D341Med (cell line): ENCODE measurements at places on chromosomes 4 and X.

- DNase-seq = no peak
These were observed 5.9 kb upstream of the GATB start for GRCh38 chr4:151766691-151767090.

GRCh38 chr4:75898536-75898935, 3.7 kb downstream of the PPEF2 start:
- DNase-seq = no peak

GRCh38 chr4:102503301-102503746, 2.2 kb downstream of the NFKB1 start:
- no peak for DNase-seq

DNA sequence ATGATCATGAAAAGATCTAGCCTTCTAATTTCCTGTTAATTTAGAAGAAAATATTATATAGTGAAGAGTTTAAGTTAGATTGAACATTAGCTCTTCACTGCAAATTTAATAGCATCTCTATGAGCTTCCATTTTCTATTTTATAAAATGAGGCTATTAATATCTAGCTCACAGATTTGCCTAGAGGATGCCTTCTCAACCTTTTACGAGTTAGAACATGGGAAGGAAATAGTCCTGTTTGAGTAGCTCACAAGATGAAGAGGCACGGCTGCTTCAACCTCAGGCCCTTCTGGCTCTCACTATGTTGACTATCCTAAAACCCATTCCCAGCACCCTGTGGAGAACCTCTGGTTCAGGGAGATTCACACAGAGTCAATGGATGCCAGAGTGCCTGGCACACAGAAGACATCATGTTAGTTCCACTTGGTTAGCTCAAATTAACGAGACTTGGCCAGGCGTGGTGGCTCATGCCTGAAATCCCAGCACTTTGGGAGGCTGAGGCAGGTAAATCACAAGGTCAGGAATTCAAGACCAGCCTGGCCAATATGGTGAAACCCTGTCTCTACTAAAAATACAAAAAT, 97.9 kb upstream of the GUCY1A1 start:
- no peak for DNase-seq

DNA sequence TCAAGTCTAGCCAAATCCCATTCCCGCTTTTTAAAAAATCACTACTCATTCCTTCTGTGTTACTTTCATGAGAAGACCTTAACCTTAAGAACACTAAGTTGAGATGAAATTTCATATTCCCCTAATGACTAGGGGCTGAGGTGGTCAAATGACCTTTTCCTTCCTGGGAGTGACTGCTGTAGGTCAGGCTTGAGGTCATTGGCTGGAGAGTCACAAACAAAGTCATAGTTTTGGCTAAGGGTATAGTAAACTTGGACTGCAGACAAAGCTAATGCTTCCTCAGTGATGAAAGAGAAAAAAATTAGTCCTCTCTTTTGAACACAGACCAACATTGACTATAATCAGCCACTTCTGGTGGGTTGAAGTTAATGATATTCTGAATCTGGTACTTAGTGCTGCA, 16.0 kb upstream of the FGF2 start:
- no peak for DNase-seq

GRCh38 chr4:1632109-1633104, 51.7 kb downstream of the FAM53A start:
- DNase-seq = no peak

- DNase-seq = no peak
These were observed 129.4 kb upstream of the SH3RF1 start for GRCh38 chr4:169399976-169400767.

DNA sequence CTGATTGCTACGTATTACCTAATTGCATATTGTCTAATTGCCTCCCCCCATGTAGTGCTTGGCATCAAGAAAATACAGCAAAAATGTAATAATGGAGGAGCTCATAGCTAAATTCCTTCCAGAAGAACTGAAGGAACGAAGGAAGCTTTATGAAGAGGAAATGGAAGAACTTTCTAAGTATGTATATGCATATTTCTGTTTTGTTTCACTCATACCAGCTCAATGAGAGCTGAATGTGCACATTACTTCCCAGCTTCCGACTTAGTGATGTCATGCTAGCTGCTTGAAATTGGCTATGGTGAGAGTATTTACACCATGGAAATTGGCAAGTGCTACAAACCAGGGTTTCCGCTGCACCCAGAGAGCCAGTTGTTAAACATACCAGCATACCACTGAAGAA, 34.7 kb downstream of the LONRF3 start:
- DNase-seq = no peak

- no peak for DNase-seq
These were observed 26.2 kb upstream of the PYURF start for GRCh38 chr4:88549815-88550214.

DNA sequence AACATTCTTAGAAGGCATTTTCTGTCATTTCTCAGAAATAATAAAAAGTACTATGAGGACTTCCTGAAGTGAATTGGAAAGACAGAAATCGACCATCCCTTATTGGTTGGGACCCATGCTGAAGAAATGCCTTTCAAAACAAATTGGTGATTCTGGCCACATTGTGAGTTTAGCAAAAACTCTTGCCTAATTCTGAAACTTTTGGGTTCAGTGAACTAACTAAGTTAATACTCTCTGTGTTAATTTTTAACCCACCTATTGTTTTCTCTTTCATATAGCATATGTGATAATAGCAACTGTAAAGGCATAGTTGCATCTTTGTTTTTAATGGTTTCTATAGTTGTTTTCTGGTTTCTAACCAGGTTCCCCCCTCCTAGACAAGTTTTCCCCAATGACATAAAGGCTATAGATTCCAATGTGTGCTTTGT, 129.3 kb upstream of the FAT1 start:
- no peak for DNase-seq

DNA sequence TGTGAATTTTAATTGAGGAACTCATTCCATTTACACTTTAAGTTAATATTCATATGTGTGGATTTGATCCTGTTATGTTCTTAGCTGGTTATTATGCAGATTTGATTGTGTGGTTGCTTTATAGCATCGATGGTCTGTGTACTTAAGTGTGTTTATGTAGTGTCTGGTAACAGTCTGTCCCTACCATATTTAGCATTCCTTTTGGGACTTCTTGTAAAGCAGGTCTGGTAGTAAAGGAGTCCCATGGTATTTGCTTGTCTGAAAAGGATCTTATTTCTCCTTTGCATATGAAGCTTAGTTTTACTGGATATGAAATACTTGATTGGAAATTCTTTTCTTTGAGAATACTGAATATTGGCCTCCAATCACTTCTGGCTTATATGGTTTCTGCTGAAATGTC, 76.6 kb downstream of the KLF8 start:
- no peak for DNase-seq

GRCh38 chrX:44843318-44843702, 511 bp upstream of the DUSP21 start:
- no peak for DNase-seq

GRCh38 chr4:104344342-104344980, 150.2 kb downstream of the CXXC4 start:
- DNase-seq = no peak

GRCh38 chrX:135951291-135951690, 22.5 kb downstream of the MMGT1 start:
- DNase-seq = no peak

DNA sequence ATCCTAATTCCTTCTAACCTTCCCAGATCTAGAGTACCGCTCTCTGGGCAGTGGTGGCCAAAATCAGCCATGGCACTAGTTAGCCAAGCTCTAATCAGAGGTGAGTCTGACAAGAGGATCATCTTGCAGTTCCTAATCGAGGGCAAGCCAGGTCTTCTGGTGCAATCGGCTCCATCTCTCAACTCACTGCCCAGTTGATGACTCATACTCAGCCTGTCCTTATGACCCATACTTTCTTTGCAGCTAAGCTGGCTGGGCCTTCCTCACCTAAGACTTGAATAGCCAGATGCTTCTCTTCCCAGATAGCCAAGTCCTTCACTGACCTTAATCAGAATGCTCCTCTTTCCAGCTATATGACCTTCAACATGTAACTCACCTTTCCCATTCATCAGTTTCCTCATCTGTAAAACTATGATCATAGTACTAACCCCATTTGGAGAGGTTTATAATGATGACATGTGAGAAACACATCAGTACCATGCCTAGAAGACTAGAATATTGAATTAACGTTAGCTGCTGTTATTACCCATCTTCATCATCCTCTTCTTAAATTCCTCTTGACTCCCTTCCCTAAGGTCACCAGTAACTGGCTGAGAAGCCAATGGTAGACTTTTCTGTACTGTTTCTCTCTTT, 57.1 kb downstream of the RELL1 start:
- DNase-seq = no peak

- no peak for DNase-seq
These were observed 7.4 kb downstream of the ACOX3 start for GRCh38 chr4:8433136-8433535.

GRCh38 chr4:60463857-60464502, 736.1 kb upstream of the ADGRL3 start:
- peak; percentile 42 for DNase-seq

DNA sequence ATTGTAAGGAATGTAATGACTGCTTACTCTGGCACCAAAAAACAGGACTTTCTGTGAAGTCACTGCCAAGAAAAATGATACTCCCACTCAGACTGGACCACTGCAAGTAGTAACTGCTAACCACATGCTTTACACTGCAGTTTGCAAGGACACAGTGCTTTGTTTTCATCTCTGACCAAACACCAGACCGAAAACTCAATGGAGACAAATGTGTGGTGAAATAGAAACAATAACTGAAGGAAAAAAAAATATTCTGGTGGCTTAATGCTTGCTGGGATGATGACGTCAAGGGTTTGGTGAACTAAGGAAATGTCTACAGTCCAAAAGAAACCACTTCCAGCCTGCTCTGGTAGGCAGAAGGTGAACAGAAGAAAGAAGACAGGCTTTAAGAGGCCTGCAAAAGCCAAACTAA, 13.2 kb downstream of the GPC4 start:
- DNase-seq = no peak

GRCh38 chr4:14415146-14415545, 587.1 kb upstream of the CPEB2 start:
- no peak for DNase-seq

- no peak for DNase-seq
These were observed 51.1 kb upstream of the UGT8 start for GRCh38 chr4:114547340-114548134.

- DNase-seq = peak; percentile 60
These were observed 34.0 kb downstream of the ETDB start for GRCh38 chrX:135086197-135086854.

GRCh38 chr4:71334465-71334882, 4.3 kb upstream of the SLC4A4 start:
- DNase-seq = no peak

- no peak for DNase-seq
These were observed 74.0 kb downstream of the PAK3 start for GRCh38 chrX:111170017-111170416.

GRCh38 chr4:165393704-165394103, 14.9 kb downstream of the CPE start:
- DNase-seq = no peak

DNA sequence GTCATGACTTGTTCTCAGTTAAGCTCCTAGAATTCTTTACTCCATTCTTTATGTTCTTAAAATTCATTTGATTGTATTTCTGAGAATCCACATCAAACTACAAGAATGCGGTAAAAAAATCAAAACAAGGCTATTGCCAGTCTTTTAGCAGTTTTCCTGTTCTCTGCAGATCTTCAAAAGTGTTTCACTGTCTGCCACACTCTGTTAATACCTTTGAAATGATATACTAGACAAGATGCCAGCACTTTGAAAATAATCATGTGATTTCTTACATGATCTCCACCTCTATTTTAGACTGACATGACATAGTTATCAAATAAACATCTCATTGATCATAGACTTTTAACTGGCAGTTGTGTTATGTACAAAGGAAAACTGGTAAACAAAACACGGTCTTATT, 30.1 kb upstream of the GPRIN3 start:
- DNase-seq = no peak

DNA sequence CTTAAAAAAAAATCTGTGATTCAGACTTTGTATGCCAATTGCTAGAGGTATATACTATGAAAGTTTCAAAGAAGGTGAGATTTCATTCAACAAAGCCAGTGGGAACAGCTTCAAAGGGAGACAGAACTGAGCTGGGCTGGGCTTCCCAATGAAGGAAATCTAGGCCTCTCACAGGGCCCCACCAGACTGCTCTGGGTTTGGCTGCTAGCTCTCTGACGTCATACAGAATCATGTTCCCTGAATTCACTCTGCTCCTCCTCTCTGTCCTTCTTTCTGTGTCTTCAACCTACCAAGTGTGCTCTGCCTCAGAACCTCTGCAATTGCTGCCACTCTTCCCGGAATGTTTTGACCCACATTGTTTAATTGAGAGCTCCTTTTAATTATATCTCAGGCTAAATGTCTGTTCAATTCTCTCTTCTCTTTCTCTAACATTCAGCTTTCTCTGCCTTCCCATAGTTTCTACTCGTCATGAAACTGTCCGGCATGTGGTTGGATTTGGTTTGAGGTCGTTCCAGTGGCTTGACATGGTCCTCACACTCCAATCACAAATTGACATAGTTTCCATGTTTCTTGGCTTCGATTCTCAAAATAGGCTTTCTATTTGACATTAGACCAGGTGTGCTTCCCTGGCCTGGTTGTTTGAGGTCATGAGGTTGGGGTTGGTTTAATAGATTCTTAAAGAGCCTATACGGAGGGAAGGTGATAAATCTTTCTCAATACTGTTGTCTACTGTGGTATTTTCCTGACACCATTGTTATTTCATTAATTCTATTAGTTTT, 282.1 kb upstream of the EMCN start:
- DNase-seq = no peak

GRCh38 chrX:73987166-73987565, 316.8 kb upstream of the ZCCHC13 start:
- no peak for DNase-seq

- DNase-seq = no peak
These were observed 6.8 kb upstream of the IQSEC2 start for GRCh38 chrX:53288189-53288588.

- DNase-seq = no peak
These were observed 39.6 kb downstream of the PDLIM5 start for GRCh38 chr4:94491322-94491721.

DNA sequence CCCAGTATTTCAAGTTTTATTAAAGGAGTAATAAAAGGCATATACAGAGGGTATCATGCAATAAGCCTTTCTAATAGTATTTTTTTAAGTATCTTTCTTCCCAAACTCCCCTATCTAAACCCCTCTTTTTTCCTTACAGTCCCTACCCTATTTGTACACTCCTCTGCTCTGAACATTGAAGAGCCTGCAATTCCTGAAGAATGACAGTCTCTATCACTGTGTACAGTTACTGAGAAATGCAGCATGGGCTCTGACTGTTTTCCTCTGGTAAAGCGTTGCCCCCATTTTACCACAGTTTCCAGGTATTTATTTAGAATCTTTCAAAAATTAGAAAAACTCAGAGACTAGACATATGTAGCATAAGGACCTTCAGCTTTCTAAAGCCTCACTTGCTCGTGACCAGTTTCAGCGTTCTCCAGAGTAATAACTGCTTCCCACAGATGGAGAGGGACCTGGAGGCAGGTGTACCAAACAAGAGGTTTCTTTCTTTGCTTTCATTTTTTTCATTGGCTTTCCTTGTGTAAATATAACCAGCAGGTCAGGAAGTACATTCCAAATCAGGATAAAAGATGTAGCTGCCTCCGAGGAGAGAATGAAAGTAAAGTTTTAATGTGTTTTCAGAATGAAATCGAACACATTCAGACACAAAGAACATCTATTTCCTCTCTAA, 230.8 kb downstream of the CFAP299 start:
- no peak for DNase-seq
